ENCODE measurements at places on chromosomes 6 and 20.

- DNase-seq, result no peak
These were observed 285.4 kb downstream of the CDH4 start for GRCh38 chr20:61537239-61538182.

DNA sequence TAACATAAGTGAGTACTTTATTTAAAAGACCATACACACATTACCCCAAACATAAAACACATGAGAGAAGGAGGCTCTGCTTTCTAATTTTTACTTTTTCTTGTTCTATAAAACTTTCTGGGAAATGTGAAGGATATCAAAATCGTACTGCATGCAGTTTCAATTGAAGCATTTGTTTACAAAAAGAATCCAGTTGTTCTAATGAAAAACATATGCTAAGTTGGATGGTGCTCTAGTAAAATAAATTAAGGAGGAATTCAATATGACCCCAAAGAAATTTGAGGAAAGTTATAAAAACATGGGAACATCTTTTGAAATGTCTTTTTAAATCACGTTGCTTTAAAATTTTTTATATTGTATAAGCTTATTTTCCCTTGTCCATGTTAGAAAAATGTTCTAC is 37.6 kb downstream of the OR2B6 start:
- no peak for DNase-seq

- DNase-seq, result no peak
These were observed 172.8 kb downstream of the CDH4 start for GRCh38 chr20:61424628-61425420.

GRCh38 chr6:14889611-14890593 is 356.0 kb upstream of the JARID2 start:
- DNase-seq, result no peak

DNA sequence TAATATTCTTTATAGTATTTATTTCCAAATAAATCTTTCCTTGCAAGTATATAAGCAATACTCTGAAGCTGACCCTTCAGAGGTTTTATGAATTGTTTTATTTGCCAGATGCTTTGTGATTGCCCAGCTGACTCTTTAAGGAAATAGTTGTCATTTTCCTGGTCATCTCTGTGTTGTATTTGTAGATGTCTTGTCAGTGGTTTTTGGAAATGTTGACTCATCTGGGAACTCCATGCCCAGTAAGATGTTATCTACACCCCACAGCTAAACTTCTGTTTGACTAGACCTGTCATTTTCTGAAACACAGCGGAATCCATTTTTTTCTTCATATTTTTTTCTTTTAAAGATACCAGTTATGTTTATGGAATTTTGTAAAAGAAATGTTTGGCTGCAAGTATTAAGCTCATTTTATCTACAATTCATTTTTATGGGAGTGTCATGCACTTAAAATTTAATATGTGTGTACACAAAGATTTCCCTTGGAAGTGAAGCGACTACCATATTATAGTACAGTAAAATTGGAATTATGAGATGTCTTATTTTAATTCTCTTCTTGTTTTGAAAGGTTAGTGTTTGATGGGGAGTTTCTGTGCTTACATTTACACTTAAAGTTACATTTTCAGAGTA is 491.0 kb downstream of the NKAIN2 start:
- no peak for DNase-seq

GRCh38 chr6:31567531-31568370 is 4.3 kb upstream of the LTA start:
- DNase-seq, result no peak

DNA sequence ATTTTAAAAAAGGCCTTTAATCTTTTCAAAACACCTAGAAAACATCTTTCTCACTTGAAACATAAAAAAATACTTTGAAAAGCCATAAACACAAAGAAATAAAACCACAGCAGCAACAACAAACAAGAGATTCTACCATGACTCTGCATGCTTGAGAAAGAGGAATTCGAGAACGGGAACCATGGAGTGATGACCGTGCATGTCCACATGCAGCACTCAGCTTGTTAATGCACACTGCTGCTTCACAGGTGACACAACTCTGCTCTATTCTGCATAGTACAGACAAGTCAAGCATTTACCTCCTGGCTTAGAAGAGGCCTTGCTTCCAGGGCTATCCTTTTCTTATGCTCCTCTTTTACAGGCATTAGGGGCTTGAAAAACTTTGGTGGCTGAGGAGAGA is 64.9 kb upstream of the NUP153 start:
- no peak for DNase-seq

- DNase-seq, result no peak
These were observed 46.1 kb upstream of the TMEM217 start for GRCh38 chr6:37303891-37304503.

GRCh38 chr6:47819461-47819860 is 37.6 kb downstream of the OPN5 start:
- no peak for DNase-seq

GRCh38 chr6:28134015-28134414 is 7.7 kb upstream of the ZKSCAN8 start:
- no peak for DNase-seq

GRCh38 chr6:11144393-11144851 is 32.9 kb upstream of the ERVFRD-1 start:
- peak; percentile 80 for DNase-seq

- no peak for DNase-seq
These were observed 945.9 kb upstream of the CITED2 start for GRCh38 chr6:140320081-140321080.

DNA sequence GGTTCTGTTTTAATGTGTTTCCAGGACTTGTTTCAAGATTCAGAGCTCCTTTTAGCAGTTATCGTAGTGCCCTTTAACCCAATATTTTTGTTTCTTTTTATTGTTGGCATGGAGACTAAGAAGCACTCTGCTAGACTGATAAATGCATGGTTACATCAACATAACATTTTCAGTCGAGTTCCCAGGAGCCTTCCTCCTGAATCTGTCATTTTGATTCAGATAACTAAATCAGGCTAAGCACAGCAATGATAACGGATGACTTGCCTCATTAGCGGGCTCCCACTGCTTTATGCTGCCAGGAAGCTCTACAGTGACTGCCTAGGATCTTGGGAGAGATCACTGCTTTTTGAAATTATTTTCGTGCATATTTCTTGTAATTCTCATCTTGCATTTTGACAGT is 772.8 kb upstream of the GJE1 start:
- DNase-seq, result no peak

- no peak for DNase-seq
These were observed 1.7 kb upstream of the GCM2 start for GRCh38 chr6:10883312-10884244.

DNA sequence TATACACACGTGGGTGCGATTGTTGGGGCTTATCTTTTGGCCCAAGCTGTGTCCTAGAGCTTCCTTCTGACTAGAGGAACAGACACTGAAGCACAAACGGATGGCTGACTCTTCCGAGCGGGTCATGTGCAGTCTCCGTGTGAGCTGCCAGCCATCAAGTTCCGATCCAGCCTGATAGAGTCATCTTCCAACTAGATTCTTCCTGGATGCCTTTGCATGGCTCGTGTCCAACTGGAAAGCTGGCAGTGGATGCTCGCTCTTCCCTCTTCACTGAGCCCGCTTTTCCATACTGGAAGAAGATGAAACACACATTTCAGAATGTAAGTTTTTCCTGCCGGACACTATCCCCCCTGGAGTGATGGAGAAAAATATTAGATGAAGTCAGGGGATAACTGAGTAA is 148.1 kb downstream of the SCML4 start:
- no peak for DNase-seq

DNA sequence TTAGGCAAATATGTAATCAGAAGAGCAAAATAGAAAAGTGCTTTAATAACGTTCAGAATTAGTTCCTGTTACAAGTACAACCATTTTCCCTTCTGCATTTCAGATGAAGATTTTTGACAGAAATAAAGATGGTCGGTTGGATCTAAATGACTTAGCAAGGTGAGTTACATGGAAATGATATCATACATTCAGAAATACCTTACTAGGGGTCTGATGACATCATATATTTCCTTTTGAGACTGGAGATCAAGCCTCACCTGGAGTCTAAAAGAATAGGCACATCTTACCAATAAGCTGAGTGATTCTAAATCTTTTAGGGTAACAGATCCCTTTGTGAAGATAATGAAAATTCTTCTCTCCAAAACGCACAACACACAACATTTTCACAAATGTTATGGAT is 29.8 kb downstream of the SCGN start:
- no peak for DNase-seq

- DNase-seq, result no peak
These were observed 46.6 kb upstream of the TFAP2C start for GRCh38 chr20:56582542-56582941.
